A549 treated with DMSO at 1 μM for 4 hours (cell line): ENCODE measurements at places on chromosomes 11 and 22. TPM values are rescaled to one million over a fixed set of nuclear protein-coding genes. Genes with fewer than 3 reads are reported as not detected.

Gene MPST
- 41.8 to 71.1 TPM (median 60.9 TPM) in 5 replicates for total RNA-seq

Gene TMEM258
- total RNA-seq, result 200 to 282 TPM (median 216 TPM) in 5 replicates

Gene CCND1
- total RNA-seq, result 183 to 237 TPM (median 227 TPM) in 5 replicates

Gene SORL1
- 1.5 to 2.1 TPM (median 2.0 TPM) in 5 replicates for total RNA-seq

Gene ACTN3
- total RNA-seq, result 0.02 to 0.08 TPM (median 0.05 TPM) in 3 of 5 replicates, not detected in the others

Gene MRPL11
- 87.4 to 117 TPM (median 111 TPM) in 5 replicates for total RNA-seq

Gene PLCB3
- 13.3 to 24.6 TPM (median 20.3 TPM) in 5 replicates for total RNA-seq

Gene MMP12
- total RNA-seq, result 0.05 to 0.18 TPM (median 0.06 TPM) in 4 of 5 replicates, not detected in the other

Gene KDM2A
- total RNA-seq, result 45.7 to 54.3 TPM (median 52.4 TPM) in 5 replicates

Gene SEZ6L
- not detected in 5 replicates for total RNA-seq

Gene XKR3
- not detected in 5 replicates for total RNA-seq

Gene HSPA8
- total RNA-seq, result 1,511 to 1,960 TPM (median 1,776 TPM) in 5 replicates

Gene VWCE
- 0.38 to 0.77 TPM (median 0.57 TPM) in 5 replicates for total RNA-seq

Gene NRXN2
- 0.13 to 1.1 TPM (median 0.34 TPM) in 5 replicates for total RNA-seq

Gene TMA7B
- total RNA-seq, result not detected in 5 replicates

Gene DDI1
- total RNA-seq, result not detected in 5 replicates

Gene NUP50
- total RNA-seq, result 27.5 to 33.3 TPM (median 32.4 TPM) in 5 replicates

Gene CRYBB3
- total RNA-seq, result not detected in 5 replicates

Gene HEPN1
- total RNA-seq, result not detected in 5 replicates

Gene SAA4
- total RNA-seq, result not detected in 5 replicates
